ENCODE measurements at places on chromosomes 1 and 21. TPM values are rescaled to one million over a fixed set of nuclear protein-coding genes. Genes with fewer than 3 reads are reported as not detected.

GRCh38 chr21:42616446-42616845, 37.0 kb upstream of the PDE9A start:
- no peak for DNase-seq

- no peak for DNase-seq
Measured at GRCh38 chr1:17539477-17540254, at the start of gene ARHGEF10L. Gene ARHGEF10L (plus strand): TSS chr1:17539698. CDS start chr1:17580596, 40,898 bp downstream.

GRCh38 chr1:32273391-32274208, 18.3 kb upstream of the HDAC1 start:
- DNase-seq: no peak

The CAMK2N1 gene
- total RNA-seq: 0.76 TPM

DNA sequence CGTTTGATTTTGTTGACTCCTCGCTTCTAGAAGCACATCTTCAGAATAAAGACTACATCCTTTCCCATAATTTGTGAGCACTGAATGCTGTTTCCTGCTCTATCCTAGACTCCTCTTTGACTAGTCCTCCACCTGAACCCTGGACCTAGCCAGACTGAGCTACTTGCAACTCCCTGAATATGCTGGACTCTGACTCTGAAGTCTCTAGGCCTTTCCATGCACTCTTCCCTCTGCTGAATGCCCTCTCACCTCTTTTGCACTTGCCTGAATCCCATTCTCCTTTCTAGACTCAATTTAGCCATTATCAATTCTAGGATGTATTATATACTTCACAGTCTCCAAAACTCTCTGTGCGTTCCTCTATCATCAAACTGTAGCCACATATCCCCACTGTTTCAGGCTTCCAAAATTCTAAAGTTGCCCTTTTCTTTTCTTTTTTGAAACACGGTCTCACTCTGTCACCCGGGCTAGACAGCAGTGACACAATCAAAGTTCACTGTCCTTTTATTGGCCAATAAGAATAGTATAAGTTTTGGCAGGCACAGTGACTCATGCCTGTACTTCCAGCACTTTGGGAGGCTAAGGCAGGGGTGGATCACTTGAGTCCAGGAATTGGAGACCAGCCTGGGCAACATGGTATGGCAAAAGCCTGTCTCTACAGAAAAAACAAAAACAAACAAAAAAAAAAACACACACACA, 127.0 kb downstream of the LTN1 start:
- no peak for DNase-seq

DNA sequence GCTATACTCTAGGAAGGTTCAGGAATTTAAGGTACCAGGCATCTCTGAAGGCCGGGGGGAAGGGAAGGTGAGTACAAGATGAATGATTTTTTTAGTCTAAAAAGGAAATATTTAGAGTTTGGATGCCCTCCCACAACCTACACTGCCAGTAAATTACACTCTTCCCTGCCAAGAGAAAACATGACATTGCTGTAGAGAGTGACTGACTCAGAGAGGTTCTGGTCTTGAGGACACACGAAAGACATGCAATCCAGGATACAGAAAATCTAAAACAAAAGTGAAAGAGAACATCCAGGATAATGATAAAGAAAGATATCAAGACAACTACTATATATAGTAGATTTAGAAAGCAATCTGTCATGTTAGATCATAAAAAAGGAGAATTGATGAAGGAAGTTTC, 200.5 kb downstream of the TYW3 start:
- no peak for DNase-seq

DNA sequence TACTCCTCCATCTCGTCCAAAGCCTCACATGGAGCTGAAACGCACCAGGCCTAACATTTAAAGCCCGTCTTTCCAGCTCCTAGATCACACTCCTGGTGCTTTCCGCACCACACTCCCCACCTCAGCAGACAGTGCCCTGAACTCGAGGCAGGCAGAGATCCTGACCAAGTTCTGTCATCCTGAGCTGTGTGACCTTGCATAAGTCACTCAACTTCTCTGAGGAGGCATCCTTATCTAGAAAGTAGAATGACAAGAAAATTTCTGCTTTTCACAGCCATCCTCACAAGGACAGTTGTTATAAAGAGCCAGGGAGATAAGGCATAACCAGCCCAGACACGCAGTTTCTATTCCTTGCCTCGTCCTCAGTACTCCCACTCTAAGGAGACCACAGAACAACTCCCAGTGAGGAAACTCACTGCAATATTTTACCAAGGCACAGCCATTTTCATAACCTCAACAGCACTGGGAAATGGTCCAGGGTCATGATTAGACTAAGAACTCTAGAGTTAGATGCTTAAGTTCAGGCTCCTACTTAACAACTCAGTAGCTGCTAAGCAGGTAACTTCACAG, 3.1 kb downstream of the LRP8 start:
- DNase-seq: no peak

GRCh38 chr1:168786476-168787330, 57.7 kb upstream of the DPT start:
- no peak for DNase-seq

DNA sequence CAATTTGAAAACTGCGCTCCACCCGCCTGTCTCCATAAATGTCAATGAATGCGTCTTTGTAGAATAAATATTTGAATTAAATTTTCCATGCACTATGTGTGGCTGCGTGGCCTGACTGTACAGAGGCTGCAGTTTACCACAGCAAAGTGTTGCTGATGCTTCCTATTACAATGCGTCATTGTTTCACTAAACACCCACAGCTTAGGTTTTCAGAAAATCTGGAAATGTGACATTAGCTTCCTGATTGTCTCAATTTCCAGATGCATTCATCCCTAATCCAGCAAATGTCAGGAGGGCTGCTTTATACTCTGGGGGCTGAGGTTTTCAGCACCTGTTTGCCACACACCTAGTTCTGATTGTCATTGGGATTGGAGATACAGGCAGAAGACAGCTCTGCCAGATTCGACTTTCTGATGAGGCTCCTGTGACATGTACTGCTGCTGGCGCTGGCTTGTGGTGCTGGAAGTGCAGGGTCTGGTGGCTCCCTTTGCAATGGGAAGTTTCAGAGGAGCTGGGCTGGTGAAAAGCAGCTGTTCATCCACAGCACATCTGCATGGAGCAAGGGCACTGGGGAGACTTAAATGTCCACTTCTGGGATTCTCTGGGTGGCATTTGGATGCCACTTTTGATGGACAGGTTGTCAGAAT, 40.0 kb downstream of the URB2 start:
- DNase-seq: no peak

DNA sequence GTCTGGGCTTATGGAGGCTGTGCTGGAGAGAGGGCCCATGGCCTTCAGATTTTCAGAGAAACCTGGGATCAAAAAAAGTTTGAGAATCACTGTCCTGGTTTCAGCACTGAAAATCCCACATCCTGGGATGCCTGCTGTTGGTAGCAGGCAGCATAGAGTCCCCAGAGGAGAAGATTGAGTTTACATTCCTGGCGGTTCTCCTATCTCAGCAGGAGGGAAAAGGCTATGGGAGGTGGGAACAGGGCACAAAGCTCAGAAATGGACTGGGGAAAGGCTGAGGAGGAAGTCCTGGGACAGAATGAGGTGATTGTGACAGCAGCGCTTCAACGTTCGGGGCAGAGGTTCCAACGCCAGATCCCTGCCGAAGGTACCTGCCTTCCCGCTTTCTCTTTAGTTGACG, 103.4 kb downstream of the ETS2 start:
- DNase-seq: no peak

DNA sequence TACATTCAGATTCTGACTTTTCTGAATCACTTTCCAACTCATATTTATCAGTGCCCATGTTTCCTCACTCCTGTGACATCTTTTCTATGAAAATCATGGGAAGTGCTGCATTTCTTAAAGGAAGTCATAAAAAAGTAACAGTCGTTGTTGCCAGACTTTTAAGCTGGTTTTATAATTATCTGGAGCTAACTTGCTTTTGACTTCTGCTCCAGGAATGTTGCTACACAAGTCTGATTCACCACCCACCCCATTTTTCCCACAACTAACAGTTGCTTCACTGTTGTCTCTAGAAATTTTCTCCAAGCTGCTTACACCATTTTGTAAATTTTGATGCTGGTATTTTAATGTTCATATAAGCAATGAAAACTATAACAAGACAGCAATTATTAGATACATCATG, 12.2 kb downstream of the FCRLB start:
- no peak for DNase-seq

The APP gene
- total RNA-seq: 603 TPM

DNA sequence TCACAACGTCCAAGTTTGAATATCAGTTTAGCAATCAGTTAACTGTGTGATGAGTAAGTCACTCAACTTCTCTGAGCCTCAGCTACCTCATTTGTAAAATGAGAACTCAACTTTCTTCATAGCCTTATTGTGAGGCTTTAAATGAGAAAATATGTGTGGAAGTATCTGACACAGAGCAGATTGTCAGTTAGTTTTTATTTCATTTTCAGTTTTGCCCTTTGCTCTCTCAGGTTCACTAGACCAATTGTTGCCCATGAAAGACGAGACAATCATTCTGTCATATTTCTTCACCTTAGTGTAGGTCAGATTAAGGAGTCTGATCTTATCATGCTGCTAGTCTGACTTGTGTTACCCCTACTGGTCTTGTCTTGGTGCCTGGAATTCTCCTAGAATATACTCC, 232.8 kb upstream of the PTBP2 start:
- no peak for DNase-seq

The ERG gene
- total RNA-seq: 41.0 TPM

DNA sequence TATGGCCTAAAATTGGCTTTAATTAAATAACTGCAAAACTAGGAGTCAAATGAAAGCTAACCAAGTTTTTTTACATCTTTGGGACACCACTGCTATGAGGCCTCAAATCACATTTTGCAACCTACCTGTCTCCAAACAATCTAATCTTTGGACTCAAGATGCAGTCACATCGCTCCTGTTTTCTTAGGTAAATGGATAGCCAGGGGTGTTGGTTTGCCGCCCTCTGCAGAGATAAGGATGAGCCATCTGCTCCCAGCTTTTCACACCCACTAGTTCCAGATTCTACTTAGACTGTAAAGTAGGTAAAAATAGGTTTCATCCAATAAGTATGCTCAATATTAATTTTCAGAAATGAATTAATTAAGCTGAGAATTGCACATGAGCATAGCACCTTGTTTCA, 456.5 kb downstream of the KIF26B start:
- no peak for DNase-seq

DNA sequence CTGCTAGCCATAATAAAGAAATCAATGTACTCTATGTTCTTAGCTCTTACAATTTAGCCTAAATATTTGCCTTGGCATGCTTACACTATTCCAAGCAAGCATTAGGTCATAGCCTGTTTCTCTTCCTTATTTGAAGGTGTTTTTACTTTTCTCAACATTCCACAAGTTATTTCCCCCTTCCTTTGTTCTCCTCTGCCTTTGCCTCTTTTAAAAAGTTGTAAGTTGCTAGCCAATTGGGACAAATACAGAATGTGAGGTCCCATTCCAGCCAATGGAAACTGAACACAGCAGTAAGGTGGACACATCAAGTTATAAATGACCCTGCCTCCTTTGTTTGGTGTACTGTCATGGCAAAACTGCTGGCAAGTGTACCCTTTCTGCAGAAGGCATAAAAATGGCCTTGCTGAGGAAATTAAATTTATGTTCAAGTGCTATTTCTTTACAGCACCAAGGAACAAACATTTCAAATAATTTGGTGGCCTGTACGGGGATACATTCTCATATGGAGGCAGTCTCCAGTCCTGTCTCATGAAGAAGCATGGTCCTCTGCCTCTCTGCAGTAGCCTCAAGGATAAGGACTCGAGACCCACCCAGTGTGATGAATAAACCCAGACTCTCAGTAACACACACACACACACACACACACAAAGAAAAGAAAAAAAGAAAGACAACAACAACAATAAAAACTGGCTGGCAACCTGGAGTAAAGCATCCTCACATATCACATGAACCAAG, 28.8 kb upstream of the FMO1 start:
- DNase-seq: no peak

The TMPRSS2 gene
- total RNA-seq: not detected

GRCh38 chr1:69982992-69983391, 222.4 kb downstream of the LRRC40 start:
- DNase-seq: no peak

GRCh38 chr1:203331224-203331623, 19.7 kb downstream of the FMOD start:
- DNase-seq: no peak

DNA sequence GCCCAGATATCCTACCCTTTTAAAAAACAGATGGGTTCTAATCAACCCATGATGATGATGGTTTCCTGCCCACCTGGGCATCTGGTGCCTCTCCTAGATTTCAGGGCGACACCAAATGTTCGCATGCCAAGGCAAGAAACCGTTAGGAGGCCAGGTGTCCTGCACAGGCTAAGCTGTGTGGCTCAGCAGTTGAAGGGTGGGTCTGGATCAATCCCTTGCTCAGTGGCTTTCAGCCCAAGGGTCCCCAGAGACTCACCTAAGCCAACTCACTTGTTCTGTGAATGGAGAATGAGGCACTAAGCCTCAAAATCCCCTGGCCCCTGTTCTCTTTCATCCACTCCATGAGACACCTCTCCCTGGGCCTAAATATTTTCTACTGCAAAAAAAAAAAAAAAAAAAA, 169.1 kb upstream of the EDN2 start:
- no peak for DNase-seq

GRCh38 chr1:113930499-113931161, 1.5 kb downstream of the HIPK1 start:
- DNase-seq: peak; percentile 88

The HSD3B1 gene
- not detected for total RNA-seq

DNA sequence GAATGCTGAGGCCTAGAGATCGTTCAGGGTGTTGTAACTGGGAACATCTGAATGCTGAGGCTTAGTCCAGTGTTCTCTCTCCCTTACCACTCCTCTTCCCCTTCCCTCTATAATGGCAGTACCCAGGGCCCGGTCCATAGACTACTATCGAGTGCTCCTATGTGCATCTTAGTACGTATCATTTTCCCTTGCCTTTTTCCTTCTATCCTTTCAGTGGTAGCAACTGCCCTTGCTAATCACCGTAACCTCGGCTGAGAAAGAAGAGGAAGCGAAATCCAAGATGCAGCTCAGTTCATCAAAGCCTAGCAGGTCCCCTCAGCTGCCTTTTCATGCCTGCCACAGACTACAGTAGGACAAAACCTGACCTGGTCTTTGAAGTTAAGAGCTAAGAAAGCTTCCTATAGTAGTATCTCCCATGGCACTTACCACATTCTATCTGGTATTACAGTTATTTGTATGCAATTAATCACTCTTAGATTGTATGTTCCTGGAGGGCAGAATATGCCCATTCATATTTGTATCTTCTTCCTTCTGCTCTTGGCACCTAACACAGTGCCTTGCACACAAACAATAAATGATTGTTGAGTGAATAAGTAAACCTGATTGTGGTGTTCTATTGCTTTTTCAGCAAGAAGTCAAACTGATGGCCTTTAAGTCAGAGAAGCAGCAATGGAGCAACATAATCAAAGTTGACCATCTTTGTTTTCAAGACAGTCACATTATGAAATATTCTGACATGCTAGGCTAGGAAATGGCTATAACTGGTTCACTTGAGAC, 22.4 kb downstream of the CNIH4 start:
- no peak for DNase-seq

The OXCT2 gene
- total RNA-seq: 3.6 TPM

The SLC5A9 gene
- total RNA-seq: under 0.01 TPM

DNA sequence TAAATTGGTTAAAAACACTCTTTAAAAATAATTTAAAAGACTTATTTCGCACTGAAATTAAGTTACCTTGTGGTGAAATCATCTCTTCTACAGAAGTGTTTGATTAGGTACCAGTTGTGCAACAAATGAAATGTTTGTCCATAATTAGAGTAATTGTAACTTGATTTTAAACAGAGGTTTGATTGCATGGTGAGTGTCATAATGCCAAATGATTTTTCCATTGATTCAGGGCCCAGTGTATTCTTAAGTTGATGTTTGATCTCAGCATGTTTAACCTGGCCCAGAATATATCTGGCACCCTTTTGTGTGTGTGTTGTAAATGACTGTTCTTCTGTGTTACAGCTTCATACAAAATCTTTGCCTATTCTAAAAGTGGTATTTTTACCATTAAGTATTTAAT, 28.5 kb downstream of the LRRC8B start:
- no peak for DNase-seq

The OR2L2 gene
- not detected for total RNA-seq

Data from dermis microvascular lymphatic vessel endothelial cell (primary cell).